ENCODE measurements at places on chromosomes 16 and 17.

DNA sequence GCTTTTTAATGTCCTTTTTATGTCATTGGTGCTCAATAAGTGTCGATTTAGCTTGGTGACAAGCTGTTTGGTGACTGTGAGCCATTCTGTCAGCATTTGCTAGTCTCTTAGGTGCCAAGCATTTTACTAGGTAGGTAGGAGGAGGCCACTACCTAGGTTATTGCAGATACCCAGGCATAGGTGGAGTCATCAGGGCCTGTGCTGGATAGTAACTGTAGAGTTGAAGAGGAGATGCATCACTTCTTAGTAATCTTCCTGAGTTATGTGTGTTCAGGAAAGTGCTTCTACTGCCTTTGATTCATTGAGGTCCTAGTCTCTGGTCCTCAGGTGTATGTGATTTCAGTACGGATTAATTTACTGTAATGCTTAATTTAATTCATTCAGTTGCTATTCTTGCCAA lies 17.7 kb downstream of the USP10 start:
- DNase-seq: no peak

GRCh38 chr16:73233329-73233765 lies 185.4 kb upstream of the ZFHX3 start:
- no peak for DNase-seq

DNA sequence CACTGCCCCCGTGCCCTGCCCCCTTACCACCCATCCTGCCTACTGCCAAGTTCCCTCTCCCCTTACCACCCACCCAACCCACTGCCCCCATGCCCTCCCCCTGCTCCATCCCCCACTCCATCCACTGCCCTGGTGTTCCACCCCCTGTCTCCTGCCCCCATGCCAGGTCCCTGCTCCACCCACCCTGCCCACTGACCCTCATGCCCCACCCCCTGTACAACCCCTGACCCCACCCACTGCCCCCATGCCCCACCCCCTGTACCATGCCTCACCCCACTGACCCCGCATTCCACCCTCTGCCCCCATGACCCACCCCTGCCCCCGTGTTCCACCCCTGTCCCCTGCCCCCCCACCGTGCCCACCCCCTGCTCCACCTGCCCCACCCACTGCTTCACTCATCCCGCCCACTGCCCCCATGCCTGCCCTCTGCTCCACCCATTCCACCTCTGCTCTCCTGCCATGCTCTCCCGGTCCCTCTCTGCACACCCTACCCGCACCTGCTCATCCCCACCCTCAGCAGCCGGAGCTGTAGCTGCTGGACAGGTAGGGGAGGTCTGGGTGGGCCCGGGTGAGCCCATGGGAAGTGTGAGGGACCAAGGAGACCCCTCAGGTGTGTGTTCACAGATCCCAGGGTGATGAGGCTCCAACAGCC lies 7.4 kb upstream of the FN3KRP start:
- no peak for DNase-seq

DNA sequence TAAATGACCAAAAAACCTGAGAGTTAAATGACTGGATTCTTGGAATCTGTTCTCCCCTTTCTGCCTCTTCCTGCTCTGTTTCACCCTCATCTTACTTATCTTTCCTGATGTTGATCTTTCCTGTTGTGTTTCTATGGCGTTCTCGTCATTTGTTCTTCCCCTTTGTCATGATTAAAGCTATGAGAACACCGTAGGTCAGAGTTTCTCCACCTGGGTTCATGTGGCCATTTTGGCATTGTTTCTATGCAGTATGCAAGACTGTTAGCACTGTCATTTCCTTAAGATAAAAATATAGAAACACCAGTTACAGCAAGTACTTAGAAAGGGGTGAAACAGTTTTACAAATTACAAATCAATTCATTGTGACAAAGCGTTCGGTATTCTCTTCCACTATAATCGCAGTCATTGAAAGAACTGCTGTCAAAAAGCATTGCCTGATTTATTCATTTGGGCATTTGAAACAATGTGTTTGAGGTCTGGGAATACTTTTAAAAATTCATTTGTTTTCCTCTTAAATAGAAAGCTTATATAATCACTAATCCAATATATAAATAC lies 166.0 kb downstream of the PHKB start:
- DNase-seq: no peak

DNA sequence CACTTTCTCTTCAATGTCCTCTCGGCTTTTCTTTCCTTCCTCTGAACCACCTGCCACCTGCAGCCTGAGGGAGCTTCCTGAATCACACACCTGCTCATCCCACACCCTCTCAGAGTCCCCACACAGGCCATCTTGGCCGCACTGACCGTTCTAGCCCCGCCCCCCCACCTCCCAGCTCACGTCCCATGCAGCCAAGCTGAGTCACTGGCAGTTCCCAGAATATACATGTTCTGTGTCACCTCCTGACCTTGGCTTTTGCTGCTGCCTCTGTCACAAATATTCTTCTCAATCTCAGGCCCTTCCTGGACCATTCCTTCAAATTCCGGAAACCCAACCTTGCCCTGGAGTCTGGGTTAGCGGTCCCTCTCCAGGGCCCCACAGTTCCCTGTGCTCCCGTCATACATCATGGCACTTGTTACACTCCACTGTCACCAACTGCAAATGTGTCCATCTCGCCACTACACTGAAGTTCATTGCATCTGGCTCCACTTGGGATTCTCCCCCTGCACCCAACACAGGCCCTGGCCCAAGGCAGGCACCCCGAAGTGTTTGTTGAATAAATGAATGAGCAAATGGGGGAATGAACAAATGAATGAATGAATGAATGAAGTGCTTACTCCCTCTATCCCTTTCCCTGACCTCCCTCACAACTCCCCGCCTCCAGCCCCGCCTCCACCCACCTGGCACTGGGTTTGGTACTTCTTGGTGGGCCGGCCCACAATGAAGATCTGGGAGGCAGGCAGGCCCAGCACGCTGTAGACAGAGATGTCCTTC lies 12.8 kb downstream of the PIMREG start:
- DNase-seq: no peak

DNA sequence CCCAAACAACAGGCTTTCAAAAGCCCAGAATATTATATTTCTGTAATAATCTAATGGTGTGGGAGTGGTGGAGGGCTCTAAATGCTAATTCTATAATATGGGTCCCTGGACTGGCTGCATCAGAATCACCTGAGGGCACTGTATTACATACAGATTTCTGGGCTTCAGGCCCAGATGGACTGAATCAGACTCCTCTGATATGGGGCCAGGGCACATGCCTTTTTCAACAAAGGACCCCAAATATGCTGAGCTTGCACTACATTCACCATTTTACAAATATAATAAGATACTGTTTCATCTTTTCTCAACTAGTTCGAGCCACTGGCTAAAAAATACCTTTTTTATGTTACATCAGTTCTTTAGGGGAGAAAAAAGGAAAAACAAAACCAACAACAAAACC lies 309.7 kb downstream of the MAP2K6 start:
- DNase-seq: no peak

DNA sequence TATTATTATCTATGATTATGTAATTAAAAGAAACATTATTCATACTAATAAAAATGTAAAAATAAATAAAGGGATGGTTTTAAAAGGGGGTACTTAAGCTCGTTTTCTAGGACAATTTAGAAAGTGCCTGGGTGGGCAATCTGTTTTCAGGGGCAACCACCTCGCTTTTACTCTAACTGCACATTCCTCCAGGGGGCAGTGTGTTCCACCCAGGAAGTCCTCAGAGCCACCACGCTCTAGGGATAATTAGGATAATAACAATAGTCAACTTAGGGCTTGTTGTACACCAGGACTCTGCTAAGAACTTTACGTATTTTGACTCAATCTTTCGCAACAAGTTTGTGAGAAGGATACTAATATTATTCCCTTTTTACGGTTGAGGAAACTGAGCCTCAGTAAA lies 396.7 kb upstream of the MAF start:
- no peak for DNase-seq

DNA sequence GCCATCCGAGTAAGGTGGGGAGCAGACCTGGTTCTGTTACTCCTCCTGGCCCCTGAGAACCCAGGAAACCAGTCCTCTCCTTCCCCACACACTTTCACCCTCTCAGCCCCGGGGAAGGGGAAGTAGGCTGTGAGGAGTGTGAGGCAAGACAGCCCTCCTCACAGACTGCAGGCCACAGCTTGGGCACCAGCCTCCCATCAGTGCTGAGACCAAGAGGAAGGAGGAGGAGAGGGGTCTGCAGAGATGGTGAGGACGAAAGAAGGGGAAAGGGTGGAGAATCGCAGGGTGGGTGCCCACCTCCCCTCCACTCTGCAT lies 7.0 kb downstream of the G6PC3 start:
- DNase-seq: no peak

- no peak for DNase-seq
Observed at GRCh38 chr16:49121636-49122035, 160.0 kb downstream of the CBLN1 start.

DNA sequence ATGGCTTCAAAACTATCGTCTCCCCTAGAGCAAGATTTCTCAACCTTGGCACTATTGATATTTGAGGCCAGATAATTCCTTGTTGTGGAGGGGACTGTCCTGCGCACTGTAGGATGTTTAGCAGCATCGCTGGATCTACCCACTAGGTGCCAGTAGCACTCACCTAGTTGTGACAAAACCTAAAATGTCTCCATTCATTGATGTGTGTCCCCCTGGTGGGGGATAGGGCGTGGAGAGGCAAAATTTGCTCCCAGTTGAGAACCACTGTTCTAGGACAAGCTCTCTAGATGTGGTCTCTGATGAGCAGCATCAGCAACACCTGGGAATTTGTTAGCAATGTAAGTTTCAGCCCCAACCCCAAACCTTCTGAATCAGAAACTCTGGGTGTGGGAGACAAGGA lies 259.0 kb downstream of the XYLT1 start:
- peak; percentile 17 for DNase-seq

- peak; percentile 86 for DNase-seq
Observed at GRCh38 chr16:88619859-88620815, 18.2 kb upstream of the IL17C start.

DNA sequence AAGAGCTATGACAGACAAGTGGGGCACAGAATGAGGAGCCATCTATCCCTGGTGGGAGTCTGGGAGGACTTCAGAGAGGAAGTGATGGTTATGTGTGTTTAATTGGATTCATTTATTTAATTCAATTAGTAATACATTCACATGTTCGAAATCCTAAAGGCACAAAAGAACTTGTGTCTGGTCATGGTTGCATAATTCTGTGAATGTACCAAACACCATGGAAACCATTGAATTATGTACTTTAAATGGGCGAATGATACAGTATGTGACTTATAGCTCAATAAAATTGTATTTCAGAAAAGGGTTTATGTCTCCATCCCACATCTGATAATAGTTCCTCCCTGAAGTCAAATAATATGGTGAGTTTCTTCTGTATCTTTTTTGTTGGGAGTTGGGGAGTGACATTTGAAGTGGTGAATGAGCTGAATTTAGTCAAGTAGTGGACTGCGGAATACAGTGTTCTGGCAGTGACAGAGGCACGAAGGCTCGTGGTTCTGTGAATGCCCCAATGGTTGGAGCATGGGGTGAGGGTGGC lies 19.8 kb upstream of the G6PC1 start:
- DNase-seq: no peak

DNA sequence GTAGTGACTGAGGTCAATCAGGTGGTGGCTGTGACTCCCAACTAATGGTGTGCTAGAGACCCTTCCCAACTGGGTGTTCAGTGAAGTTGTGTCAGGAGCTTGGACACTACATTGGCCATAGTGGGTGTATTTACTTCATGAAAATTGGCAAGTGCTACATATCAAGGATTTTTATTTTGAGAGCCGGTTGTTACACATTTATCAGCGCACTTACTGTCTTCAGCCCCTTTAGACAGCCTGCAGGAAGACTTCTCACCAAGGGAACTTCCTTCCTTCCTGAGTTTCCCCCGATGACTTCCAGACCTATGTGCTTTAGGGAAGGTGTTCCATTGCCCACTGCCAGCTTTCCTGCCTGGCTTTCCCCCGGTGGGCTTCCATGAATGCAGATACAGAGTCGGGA lies 261.2 kb downstream of the CBLN1 start:
- DNase-seq: no peak

GRCh38 chr17:60230358-60230757 lies 80.6 kb downstream of the CA4 start:
- no peak for DNase-seq

DNA sequence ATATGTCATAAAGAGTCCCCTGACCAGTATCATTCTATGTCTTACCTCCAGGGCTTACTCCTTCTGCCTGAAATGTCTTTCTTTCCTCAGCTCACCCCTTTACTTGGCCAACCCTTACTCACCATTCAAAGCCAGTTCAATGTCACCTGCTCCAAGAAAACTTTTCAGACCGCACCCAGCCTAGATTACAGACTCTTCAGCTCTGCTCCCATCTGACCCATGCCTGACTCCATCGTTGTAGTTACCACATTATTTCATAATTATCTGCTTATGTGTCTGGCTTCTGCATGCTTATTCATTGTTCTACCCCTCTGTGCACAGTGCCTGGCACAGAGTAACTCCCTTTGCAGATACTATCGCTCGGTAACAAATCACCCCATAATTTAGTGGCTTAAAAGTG lies 62.5 kb upstream of the TOB1 start:
- DNase-seq: no peak

- DNase-seq: no peak
Observed at GRCh38 chr16:72934636-72935403, 113.1 kb downstream of the ZFHX3 start.

DNA sequence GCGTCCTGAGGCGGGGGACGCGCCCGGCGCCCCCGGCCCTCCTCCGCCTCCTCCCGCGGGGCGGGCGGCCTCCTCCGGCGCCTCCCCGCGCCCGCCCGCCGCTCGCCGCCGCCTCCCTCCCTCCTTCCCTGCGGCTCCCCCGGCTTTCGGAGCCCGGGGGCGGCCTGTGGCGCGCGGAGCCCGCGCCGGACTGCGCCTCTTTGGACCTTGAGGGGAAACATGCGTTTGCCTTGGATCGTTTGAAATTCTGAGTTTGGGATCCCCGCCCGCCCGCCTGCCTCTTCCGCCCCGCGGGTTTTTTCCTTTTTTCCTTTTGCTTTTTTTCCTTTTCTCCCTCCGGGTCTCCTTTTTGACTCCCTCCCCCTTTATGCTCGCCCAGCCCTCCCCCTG lies 390 bp downstream of the ZNRF1 start:
- DNase-seq: no peak

- no peak for DNase-seq
Observed at GRCh38 chr17:32452281-32452680, 8.0 kb downstream of the PSMD11 start.

- peak; percentile 65 for DNase-seq
Observed at GRCh38 chr16:28186752-28187151, 25.0 kb downstream of the XPO6 start.

DNA sequence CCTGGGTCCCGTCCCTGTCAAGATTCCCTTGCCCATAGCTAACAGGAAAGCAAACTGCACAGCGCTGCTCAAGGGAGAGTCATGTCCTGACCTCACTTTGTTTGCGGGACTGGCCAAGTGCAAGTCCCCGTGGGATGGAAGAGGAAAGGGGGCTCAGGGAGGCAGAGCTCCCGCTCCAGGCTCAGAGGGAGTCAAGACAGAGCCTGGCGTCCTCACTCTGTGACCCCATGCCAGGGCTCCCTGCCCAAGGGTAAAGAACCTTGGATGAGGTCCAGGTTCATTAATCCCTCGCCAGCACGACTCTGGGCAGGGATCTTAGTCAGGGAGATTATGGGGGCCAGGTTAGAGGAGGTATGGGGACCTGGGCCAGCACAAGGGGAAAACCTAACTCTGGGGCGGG lies 51.5 kb upstream of the CBX4 start:
- DNase-seq: no peak

Data from CD4-positive, alpha-beta T cell treated with Interleukin-4 for 4 hours (primary cell).